ENCODE measurements at places on chromosomes 7 and 10.

- DNase-seq, result no peak
These were observed 158.0 kb upstream of the NPVF start for GRCh38 chr7:25386311-25386744.

DNA sequence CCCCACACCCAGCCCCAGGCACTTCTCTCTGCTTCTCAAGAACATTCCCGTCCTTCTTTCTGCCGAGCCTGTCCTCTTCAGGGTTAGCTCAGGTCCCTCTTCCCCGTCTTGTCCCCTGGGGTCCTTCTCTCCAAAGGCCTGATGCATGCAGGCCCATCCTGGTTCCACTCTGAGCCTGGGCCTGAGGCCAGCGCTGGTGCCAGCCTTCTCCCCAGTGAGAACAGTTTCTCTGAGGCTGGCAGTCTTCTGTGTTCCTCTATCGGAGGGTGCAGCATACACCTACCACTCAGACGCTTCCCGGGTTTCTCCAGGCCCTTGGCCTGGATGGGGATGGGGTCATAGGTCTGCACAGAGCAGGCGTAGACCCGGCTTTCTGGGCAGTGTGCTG is 14.6 kb downstream of the AP5Z1 start:
- no peak for DNase-seq

DNA sequence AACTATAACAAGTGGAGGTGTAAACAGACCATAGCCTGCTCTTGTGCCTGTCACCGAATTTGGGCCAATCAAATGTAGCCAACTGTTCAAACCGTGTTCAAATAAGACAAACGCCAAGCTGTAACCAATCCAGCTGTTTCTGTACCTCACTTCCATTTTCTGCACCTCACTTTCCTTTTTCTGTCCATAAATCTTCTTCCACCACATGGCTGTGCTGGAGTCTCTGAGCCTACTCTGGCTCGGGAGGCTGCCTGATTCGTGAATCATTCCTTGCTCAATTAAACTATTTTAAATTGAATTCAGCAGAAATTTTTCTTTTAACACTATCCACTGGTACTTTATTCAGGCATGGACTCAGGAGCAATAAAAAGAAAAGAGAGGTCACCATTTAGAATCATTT is 29.9 kb upstream of the COL1A2 start:
- no peak for DNase-seq

- DNase-seq, result no peak
These were observed 448.1 kb downstream of the GATA3 start for GRCh38 chr10:8502573-8502972.
